ENCODE measurements at places on chromosomes 5 and 9. TPM values are rescaled to one million over a fixed set of nuclear protein-coding genes. Genes with fewer than 3 reads are reported as not detected.

CNTNAP3 gene
- 9.4 TPM for total RNA-seq

MYOT gene
- total RNA-seq, result 1.3 TPM

CFAP157 gene
- total RNA-seq, result 1.5 TPM

SLC25A2 gene
- 1.3 TPM for total RNA-seq

WASHC1 gene
- total RNA-seq, result 34.6 TPM

CCL27 gene
- 0.68 TPM for total RNA-seq

TLX3 gene
- total RNA-seq, result not detected

TERT gene
- total RNA-seq, result not detected

CDX1 gene
- not detected for total RNA-seq

SH3RF2 gene
- 9.5 TPM for total RNA-seq

CCNG1 gene
- 159 TPM for total RNA-seq

GRM6 gene
- total RNA-seq, result not detected

PELO gene
- 44.7 TPM for total RNA-seq

ABLIM3 gene
- total RNA-seq, result 101 TPM

C6 gene
- 2.5 TPM for total RNA-seq

LRRTM2 gene
- total RNA-seq, result not detected

KCNN2 gene
- total RNA-seq, result 2.1 TPM

EGFLAM gene
- total RNA-seq, result 3.7 TPM

PFN3 gene
- not detected for total RNA-seq

LRRC19 gene
- total RNA-seq, result not detected

PCDHGA3 gene
- total RNA-seq, result 2.9 TPM

SPATA6L gene
- 23.1 TPM for total RNA-seq

HMCN2 gene
- 9.5 TPM for total RNA-seq

SPATA24 gene
- 7.8 TPM for total RNA-seq

GHR gene
- 3.6 TPM for total RNA-seq

PCDHA12 gene
- 0.89 TPM for total RNA-seq

GABRA6 gene
- not detected for total RNA-seq

ADCY2 gene
- total RNA-seq, result 13.1 TPM

KIF4B gene
- not detected for total RNA-seq

FOXD4 gene
- not detected for total RNA-seq

FAXDC2 gene
- total RNA-seq, result 15.0 TPM

MORN5 gene
- 1.4 TPM for total RNA-seq

SLC22A4 gene
- 3.1 TPM for total RNA-seq

SV2C gene
- total RNA-seq, result 0.60 TPM

WNT8A gene
- not detected for total RNA-seq

TAF11L14 gene
- not detected for total RNA-seq

SOX30 gene
- total RNA-seq, result 0.52 TPM

GLDC gene
- total RNA-seq, result 117 TPM

ORM1 gene
- total RNA-seq, result 3.3 TPM

TAL2 gene
- total RNA-seq, result not detected

STPG3 gene
- not detected for total RNA-seq

Data from ureter (tissue), 1 donor.